ENCODE measurements at places on chromosomes 3 and 15.

DNA sequence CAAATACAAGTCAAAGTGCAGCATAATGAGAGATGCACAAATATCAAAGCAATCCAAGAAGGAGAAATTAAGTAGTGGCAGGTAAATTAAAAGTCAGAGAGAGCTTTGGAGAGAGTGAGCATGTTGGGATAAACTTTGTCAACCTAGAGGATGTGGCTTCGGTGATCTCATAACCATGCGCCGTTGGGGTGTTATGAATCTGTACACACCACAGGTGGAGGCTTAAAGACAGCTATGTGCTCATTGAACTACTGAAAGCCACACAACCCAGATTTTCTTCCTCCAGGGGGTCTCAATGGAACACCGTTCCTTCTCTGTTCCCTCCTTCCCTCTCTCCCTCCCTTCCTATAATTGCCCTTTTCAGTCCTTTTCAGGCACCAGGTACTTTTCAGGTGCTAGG, 52.0 kb downstream of the SUCNR1 start:
- no peak for DNase-seq

DNA sequence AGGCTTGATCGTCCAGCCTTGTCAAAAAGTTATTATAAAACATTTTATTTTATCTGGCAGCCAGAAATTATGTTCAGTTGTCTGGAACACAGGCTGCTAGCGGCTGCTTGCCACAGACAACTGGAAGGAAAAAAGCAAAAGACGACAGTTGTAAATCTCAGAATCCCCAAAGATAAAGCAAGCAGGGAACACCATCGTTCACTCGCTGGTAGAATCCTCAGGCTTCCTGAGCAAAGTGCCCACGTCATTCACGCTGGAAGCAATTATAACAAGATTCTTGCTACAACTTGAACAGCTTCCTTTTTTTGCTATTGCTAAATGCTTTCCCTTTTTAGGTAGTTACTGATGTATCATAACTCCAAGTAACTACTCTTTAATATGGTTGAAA, 33.6 kb downstream of the ADAMTS17 start:
- DNase-seq = no peak

- DNase-seq = peak; percentile 33
Measured at GRCh38 chr3:53254509-53255422, 1.1 kb downstream of the TKT start.

DNA sequence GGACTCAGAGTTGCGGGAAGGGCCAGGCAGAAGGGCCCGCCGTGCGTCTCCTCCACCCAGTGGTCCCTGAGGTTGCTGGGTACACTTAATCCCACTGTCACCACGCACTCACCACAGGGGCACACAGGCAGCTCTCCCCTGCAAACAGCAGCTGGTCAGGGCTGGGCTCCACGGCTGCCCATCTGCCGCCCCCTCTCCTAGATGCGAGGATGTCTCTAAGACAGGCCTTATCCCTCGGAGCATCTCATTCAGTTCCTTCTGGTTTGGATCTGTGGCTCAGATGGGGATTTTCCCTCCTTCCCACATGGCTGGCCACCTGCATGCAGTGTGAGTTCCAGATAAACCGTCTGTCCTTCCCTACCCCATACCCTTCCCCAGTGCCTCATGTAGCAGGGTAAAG, 26.3 kb downstream of the MRPS11 start:
- DNase-seq = no peak
